Right atrium auricular region (tissue), 2 donors: ENCODE measurements at places on chromosomes 1 and 21. TPM values are rescaled to one million over a fixed set of nuclear protein-coding genes. Genes with fewer than 3 reads are reported as not detected.
A peak's percentile ranks its signal among the peaks of the same experiment; 100 is the strongest.

DNA sequence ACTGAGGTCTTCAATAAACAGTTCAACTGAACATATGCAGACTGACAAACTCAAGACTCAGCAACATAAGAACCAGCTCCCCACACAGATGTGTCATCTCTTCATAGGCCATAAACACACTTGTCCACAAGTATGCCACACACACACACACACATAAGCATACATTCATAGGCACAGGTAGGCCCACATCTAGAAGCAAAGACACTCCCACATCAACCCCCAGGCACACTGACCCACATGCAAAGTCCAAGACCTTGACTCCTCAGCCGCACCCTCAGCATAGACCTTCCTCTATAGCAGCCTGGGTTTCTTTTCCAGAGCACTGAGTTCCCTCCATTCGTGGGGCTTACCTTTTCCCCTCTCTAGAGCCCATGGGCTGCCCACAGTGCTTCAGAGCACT is 1.4 kb downstream of the LAD1 start:
- no peak overlapping the region for H3K4me3 ChIP-seq
- peaks cover 18% of the 10 kb centered on the region for H3K4me1 ChIP-seq
- no peak overlapping the region for H3K27ac ChIP-seq
- no peaks in the 10 kb centered on the region for H3K36me3 ChIP-seq

DNA sequence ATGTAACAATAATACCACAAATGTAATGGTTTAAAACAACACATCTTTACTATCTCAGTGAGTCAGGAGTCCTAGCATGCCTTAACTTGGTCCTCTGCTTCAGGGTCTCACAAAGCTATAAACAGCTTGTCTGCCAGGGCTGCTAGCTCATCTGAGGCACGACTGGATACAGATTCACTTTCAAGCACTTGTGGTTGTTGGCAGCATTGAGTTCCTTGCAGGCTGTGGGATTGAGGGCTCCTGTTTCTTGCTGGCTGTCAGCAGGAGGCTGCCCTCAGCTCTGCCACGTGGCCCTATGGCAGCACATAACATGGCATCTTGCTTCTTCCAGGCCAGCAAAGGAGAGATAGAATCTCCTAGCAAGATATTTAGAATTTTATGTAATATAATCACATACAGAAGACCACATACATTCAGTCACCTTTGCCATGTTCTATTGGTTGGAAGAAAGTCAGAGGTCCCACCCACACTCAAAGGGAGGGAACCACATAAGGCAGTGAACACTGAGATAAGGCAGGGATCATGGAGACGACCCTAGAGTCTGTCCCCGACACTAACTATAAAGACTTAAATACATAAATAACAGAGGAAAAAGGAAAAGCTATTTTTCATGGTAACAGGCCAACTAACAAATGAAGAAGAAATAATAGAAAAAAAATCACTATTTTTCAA is 18.9 kb upstream of the IPP start:
- H3K4me3 ChIP-seq = no peak overlapping the region
- peak; percentile 42 for DNase-seq
- no peaks in the 10 kb centered on the region for H3K36me3 ChIP-seq
- no peaks in the 10 kb centered on the region for H3K27me3 ChIP-seq
- no peaks in the 10 kb centered on the region for H3K4me1 ChIP-seq
- H3K27ac ChIP-seq = no peak overlapping the region

KCNE2 gene
- total RNA-seq = not detected

TTLL7 gene
- total RNA-seq = 10.8 TPM

GRCh38 chr1:206128196-206128595 is 11.0 kb upstream of the AVPR1B start:
- no peaks in the 10 kb centered on the region for H3K36me3 ChIP-seq
- DNase-seq = no peak
- no peak overlapping the region for H3K27ac ChIP-seq
- no peak overlapping the region for H3K4me3 ChIP-seq
- H3K4me1 ChIP-seq = no peaks in the 10 kb centered on the region

DNA sequence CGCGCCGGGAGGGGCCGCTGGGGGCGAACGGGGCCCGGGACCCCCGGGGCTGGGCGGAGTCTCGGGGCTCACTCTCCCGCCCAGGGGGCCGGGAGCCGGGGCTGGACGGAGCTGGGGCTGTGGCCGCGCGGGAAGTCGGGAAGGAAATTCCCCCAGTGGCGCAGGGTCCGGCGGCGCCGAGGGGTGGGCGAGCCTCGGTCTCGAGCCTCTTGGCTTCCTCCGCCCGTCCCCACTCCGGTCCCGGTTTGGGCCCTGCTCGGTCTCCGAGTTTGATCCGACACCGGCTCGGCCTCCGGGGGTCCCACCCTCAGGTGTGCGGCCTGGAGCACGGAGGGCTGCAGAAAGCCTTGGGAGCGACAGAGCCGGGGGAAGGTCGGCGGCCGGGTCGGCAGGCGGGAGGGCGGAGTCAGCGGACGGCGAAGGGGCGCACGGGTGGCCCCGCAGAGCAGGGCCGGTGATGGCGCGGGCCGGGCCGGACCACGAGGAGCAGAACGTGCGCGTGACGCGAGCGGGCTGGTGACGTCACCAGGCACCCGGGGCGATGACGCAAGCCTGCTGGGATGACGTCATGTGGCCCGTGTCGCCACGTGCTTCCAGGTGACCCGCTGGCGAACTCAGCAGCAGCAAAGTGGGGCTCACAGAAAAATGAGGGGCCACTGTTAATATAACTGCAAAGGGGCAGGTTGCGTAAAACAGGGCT is 610 bp upstream of the HES4 start:
- peak overlapping the region; percentile 99 for H3K27ac ChIP-seq
- peak overlapping the region; percentile 81 for H3K4me3 ChIP-seq
- peak; percentile 86 for DNase-seq
- H3K36me3 ChIP-seq = no peaks in the 10 kb centered on the region
- no peaks in the 10 kb centered on the region for H3K27me3 ChIP-seq
